ENCODE measurements at places on chromosomes 6 and 20. TPM values are rescaled to one million over a fixed set of nuclear protein-coding genes. Genes with fewer than 3 reads are reported as not detected.

- peak; percentile 31 for DNase-seq
Measured at GRCh38 chr20:62056975-62057374, 8.7 kb downstream of the TAF4 start.

TMEM74B gene
- 7.1 TPM for total RNA-seq

GRCh38 chr6:71226151-71226550 lies 62.5 kb upstream of the OGFRL1 start:
- no peak for DNase-seq

C6orf118 gene
- not detected for total RNA-seq

SPATA2 gene
- 8.2 TPM for total RNA-seq

- DNase-seq = no peak
Measured at GRCh38 chr6:67811239-67812037, 823.6 kb upstream of the ADGRB3 start.

TPD52L2 gene
- total RNA-seq = 69.1 TPM

GRCh38 chr6:155038104-155038503 lies 43.0 kb downstream of the TIAM2 start:
- DNase-seq = no peak

SNAP91 gene
- 2.7 TPM for total RNA-seq

NHSL1 gene
- 18.5 TPM for total RNA-seq

All from sciatic nerve (tissue), 2 donors.